Fibroblast of skin of left quadriceps (primary cell): ENCODE measurements at places on chromosomes 12 and 14.
A peak's percentile ranks its signal among the peaks of the same experiment; 100 is the strongest.

GRCh38 chr12:125633686-125634085 is 568.5 kb downstream of the AACS start:
- DNase-seq = no peak

DNA sequence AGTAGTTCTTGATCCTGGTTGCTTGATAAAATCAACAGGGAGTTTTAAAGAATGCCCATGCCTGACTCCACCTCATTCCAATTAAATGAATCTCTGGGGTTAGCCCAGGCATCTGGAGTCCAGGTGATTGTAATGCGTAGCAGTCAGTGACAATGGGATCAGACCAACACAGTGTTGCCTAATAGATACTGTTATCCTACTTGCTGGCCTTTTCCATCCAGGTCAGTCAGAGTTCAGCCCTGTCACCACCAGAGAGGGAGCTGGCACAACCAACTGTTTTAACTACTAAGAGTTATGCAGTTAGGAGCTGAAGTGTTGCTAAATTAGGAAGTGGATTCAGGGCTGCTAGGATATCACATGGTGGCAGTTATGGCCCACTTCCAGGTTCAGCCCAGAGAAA is 107.1 kb downstream of the GPR135 start:
- DNase-seq = peak; percentile 70

GRCh38 chr12:102799229-102799628 is 117.8 kb downstream of the PAH start:
- no peak for DNase-seq

DNA sequence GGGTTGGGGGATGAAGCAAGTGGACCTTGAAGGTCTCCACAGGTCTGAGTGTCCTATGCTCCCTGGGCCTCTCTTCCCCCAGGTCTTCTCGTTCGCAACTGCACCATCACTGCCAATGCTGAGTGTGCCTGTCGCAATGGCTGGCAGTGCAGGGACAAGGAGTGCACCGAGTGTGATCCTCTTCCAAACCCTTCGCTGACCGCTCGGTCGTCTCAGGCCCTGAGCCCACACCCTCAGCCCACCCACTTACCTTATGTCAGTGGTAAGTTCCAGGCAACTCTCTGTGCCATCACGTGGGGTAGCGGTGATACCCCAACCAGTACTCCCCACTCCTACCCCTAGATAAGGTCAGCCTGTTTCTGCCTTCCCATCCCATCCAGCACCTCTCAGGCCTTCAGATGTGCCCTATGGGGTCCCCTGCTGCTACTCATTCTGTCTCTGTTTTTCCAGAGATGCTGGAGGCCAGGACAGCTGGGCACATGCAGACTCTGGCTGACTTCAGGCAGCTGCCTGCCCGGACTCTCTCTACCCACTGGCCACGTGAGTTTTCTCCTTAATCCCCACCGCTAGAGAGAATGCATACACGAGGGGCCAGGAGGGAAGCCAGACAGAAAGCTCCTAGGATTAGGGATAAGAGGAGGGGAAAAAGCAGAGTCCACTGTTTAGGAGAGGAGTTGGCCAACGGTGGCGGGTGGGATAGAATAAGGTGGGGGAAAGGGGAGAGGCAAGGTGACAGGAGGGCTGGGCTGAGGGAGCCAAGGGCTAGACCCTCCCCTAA is 1.6 kb upstream of the TAPBPL start:
- DNase-seq = no peak

DNA sequence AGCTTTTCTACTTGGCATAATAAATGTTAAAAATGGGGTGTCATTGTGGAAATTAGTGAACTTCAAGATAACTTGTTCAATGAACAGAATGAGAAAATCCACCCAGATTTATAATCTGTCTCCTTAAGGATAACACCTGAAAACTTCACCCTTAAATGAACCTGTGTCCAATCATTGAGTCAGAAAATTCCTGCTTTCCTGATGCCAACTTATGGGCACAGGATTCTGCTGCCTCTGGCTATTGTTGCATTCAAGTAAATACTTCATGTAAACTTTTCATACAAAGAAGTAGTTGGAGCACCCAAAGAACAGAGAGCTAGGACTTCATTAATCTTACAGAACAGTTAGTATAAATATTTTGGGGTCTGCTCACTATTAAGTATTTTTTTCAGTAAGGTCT is 98.9 kb upstream of the PLEKHA5 start:
- DNase-seq = no peak

- peak; percentile 41 for DNase-seq
Observed at GRCh38 chr14:51398898-51399297, 158.9 kb downstream of the TMX1 start.

GRCh38 chr12:53966385-53967133 is 6.4 kb upstream of the HOXC11 start:
- no peak for DNase-seq

- no peak for DNase-seq
Observed at GRCh38 chr14:90349739-90350138, 18.0 kb upstream of the NRDE2 start.

- no peak for DNase-seq
Observed at GRCh38 chr12:113903381-113903863, 62.7 kb downstream of the RBM19 start.

DNA sequence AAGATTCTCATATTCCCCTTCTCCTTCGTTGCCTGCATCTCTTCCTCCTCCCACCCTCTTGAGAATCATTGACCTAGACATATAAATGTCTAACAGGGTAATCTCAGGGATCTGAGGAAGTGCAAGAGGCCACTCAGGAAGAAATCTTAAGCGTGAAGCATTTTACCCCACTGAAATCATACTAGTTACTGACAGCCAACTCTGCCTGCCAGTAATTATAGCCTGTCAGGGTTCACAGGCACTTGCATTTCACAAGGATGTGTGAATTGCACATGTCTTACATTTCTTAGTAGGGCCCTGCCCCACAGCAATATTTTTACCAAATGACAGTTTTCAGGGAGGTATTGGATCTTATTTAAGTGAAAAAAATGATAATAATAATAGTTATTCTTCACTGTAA is 127.2 kb downstream of the SLC15A5 start:
- no peak for DNase-seq

DNA sequence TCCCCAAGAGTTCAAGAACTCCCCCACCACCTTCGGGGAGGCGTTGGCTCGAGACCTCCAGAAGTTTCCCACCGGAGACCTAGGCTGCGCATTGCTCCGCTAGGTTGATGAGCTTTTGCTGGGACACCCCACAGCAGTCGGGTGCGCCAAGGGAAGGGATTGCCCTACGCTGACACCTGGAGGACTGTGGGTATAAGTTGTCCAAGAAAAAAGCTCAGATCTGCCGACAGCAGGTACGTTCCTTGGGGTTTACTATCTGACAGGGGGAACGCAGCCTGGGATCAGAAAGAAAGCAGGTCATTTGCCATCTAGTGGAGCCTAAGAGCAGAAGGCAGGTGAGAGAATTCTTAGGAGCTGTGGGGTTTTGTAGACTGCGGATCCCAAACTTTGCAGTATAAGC is 98.8 kb downstream of the FRMD6 start:
- DNase-seq = no peak

DNA sequence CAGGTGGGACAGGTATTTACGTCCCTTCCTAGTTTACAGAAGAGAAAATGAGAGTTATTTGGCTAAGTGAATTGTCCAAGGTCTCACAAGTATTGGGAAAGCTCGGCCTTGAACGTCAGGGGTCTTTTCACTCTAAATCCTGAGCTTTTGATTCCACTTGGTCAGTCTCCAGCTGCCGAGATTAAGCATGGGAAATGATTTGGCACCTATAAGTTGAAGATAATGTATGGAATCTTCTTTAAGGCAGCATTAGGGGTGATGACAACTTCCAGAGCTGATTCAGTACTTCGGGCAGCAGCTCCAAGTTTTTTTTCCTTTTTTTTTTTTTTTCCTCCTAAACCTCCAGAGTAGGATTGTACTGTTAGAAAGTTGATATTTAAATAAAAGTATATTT is 722 bp downstream of the FAM234B start:
- DNase-seq = no peak

DNA sequence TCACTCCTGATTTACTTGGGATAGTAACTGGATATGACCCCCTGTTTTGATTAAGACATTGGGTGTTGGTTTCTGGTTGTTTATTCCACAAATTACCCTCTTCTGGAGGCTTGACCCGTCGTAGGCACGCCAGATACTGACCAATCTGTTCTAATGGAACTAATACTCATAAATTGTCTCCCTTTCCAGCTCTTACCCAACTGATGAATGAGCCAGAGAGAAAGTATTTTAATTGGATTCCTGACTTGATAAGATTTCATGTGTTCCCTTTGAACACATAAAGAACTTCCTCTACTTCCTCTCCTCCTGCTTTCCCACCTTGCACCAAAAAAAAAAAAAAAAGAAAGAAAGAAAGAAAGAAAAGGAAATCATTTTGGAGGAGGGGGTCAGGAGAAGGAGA is 340.9 kb downstream of the PCNX1 start:
- DNase-seq = no peak

DNA sequence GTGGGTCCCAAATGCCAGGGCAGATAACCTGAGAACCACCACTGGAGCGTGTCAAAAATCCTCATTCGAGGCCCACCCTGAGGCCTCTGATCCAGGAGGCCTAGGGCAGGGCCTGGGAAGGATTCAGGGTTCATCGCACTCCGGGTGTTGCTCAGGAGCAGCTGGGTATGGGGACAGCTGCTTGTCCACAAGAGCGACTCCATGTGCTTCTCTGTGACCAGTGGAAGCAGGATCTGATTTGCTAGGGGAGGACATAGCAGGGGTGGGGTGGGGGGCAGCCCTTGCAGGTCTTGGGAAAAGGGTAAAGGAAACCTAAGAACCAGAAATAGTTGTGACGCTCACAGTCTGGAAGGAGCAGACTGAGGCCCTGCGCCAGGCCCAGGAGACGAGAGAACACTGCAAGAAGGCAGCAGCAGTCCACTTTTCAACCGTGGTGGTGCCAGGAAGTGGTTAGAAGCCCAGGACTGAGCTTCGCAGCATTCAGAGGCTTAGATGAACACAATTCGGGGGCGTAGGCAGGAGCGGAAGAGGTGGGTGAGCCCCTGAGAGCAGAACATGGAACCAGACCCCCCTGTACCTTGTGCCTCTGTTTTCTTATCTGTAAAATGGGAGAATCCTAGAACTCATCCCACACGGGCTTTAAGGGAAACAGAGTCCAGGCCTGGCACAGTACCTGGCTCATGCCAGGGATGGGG is 33.7 kb downstream of the ITPK1 start:
- no peak for DNase-seq

DNA sequence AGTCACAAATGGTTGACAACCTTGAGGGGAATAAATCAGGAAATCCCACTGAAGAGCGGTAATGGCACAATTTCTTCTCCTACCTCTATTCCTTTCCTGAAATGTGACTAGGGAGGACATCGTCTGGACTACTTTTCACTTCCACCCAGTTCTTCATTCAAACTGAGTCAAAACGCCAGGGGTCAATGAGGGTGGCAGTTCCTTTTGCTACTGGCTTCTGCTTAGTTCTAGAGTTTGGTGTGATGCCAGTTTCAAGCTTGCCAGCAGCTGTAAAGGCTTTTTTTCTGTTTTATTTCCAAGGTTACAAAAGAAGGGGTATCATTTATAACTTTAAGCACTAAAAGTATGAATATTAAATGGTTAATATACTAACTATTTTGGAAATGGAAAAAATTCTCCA is 286.5 kb downstream of the SOX5 start:
- no peak for DNase-seq

DNA sequence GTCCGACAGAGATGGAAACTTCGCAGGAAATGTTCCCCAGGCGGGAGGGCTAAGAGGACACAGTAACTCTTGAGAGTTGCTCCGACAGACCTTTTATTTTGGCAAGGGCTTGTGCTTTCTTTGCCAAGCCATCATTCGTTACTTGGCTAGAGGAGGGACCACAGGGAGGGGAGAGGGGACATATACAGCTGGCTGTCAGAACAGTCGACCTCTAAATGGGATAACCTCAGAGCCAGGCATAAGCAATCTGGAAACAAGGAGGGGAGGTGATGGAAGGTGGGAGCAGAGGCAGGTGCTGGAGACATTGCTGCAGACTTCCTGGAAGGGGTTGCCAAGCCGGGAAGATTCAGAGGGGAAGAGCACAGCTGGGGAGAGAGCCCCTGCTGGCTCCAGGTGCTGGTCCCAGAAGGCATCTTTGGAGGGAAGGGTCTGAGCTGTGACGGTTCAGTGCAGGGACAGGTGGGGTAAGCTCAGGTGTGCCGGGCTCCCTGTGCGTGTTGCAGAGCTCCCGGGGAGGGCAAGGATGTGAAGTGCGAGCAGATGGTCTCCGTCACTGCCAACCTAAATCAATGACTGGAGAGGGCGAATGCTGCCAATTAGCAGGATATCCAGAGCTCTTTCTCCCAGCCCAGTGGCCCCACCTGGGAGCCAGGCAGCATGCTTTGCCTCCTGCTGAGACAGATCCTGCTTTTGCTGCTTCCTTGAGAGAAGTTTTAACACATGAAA is 50.1 kb downstream of the CHST11 start:
- DNase-seq = no peak

GRCh38 chr12:31322801-31323207 is 3.1 kb downstream of the SINHCAF start:
- no peak for DNase-seq

DNA sequence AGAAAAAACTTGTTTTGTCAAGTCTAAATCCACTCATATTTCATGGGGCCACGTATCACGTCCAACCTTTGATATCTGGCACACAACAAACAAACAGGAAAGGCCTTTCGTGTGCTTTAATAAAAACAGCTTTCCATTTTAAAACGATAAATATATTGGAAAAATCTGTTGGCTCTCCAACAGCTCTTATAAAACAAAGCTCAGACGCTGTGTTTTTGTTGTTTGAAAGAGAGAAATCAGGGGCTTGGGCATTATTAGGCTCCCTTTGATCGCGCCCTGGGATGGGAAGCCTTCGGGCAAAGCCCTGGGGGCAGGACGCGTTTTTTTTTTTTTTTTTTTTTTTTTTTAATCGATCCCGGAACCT is 429 bp upstream of the PLEKHA5 start:
- no peak for DNase-seq

DNA sequence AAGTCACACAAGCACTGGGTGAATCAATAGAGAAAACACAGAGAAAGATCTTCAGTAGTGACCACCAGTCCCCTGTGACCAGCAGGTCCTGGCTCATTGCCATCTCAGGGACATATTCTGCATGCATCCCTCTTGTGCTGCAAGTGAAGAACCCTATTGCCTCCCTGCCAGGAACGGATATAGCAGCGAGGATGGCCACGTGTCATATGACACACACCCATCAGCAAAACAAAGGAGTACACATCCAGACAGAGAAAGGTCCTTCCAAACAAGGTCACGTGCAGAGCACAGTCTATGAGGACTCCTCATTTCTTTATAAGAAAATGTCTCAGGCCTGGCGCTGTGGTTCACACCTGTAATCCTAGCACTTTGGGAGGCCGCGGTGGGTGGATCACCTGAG is 638.4 kb downstream of the FLRT2 start:
- DNase-seq = no peak

DNA sequence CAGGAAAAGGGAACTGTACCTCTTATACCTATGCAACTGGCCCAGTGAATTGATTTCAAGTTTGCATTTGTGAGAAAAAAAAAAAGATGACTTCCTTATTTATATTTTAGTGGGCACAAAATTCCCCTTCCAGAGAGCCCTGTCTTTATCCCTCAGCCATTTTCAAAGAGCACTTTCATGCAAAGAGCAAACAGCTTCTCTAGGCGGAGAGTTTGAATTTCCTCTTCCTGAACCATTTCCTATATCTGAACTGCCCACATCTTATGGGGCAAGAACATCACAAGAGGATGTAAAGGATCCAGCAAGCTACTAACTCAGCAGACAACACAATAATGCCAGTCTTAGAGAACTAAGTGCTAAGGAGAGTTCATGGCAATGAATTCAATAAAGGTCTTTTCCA is 22.3 kb upstream of the PLXNC1 start:
- no peak for DNase-seq
